Fibroblast of the aortic adventitia (primary cell): ENCODE measurements at places on chromosomes 12 and 14.

DNA sequence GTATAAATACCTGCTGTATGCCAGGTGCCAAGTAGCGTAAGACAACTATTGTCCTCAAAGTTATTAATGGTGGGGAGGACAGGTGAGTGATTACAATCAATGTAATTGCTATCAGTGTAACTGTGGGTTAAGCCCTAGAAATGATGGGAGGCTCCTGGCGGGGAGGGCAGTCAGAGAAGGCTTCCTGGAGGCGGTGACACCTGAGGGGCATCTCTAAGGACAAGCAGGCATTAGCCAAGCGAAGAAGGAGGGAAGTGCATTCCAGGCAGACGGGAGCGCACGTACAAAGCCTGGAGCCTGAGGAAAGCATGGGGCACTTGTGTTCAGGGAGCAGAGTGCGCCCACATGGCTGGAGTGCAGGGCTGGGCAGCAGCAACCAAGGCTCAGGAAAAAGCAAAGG lies 182.9 kb upstream of the PRMT8 start:
- no peak for DNase-seq

- DNase-seq, result no peak
Measured at GRCh38 chr12:79322905-79323304, 367.9 kb downstream of the PAWR start.

DNA sequence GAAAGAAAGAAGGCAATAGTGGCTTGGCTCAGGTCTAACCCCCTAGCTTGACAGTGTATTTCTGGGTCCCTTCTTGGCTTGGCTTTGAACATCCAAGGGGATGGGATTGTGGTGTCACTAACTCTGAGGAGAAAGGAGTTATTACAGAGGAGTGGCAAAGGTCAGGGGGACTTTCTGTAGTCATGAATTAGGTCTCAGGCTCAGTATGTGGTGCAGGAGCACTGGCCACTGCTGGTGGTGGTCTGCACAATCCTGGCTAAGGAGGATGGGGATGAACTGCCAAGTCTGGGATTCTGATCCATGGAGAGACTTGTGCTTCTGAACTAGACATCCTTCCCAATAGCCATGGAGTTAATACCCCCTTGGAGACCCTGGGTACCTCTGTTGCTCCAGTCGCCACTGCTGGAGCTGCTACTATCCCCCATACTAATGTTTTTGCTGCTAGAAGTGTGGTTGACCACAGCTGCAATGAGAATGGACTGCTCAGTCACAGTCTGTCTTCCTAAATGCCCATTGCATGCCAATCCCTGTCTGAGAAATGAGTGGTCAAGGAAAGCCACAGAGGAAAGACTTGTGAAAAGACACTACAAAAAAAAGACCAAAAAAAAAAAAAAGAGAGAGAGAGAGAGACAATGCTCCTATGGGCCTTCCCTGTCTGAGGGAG lies 32.5 kb downstream of the KRT76 start:
- no peak for DNase-seq

- peak; percentile 49 for DNase-seq
Measured at GRCh38 chr12:121610239-121611149, 15.8 kb upstream of the ORAI1 start.

DNA sequence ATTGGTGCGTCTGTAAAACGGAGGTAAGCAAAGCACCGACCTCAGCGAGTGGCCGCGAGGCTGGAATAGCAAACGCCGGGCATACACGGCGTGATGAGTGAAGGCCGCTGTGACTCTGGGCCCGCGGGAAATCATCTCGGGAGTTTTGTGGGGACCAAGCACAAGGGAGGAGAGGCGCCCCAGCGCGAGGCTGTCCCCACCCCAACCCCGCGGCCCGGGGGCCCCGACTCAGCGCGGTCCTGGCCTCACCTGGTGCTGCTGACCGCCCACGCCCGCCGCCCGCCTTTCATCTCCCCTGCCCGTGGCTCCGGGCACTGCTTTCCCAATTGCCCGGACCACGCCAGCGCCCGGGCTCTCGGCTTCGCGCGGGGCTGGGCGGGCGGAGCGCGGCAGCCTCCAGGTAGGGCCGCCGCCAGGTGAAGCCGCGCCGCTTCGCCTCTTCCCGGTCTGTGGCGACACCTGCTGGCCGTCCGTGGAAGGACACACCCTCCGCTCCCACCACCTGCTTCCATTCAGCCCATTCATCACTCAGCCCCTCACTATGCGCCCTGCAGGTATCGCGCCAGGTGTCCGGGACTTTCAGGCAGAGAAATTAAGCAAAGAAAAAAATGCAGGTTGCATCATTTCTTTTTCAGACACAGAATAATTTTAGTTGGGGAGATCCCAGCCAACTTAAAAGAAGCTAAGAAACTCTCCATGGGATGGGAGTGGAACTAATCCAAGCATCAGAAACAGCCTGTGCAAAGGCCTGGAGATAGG lies 360.4 kb downstream of the MED13L start:
- peak; percentile 11 for DNase-seq

- DNase-seq, result no peak
Measured at GRCh38 chr12:47351526-47351925, 271.8 kb upstream of the AMIGO2 start.

GRCh38 chr12:66482351-66483203 lies 180.3 kb downstream of the HELB start:
- DNase-seq, result no peak

DNA sequence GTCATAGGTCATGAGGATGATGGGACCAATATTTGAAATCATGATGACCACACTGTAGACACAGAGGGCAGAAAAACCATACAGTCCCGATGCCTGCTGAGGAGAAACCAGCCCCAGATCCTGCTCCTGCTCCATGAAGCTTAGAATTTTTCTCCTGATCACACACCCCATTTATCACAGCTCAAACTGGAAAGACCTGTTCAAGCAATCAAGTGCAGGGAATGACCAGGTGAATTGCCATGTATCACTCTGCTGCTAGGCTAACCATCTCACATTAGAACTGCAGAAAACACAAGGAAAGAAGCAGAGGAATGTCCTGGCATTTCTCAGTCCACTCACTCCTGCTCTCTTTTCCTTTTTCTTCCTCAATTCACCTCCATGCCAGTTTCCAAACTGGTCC lies 18.1 kb downstream of the MANSC1 start:
- no peak for DNase-seq

DNA sequence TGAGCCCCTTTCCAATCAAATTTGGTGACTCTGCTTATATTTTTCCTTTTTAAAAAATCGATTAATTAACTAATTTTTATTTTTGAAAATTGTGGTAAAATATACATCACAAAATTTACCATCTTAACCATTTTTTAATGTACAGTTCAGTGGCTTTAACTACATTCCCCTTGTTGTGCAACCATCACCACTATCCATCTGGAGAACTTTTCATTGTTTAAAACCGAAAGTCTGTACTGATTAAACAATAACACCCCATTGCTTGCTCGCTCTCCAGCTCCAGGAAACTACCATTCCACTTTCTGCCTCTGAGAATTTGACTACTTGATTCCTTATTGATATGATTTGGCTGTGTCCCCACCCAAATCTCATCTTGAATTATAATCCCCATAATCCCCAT lies 283.4 kb downstream of the C12orf75 start:
- DNase-seq, result peak; percentile 2
